ENCODE measurements at places on chromosomes 2 and 18.

GRCh38 chr2:215668378-215668775 is 232.5 kb upstream of the FN1 start:
- DNase-seq, result peak; percentile 40

GRCh38 chr2:127623388-127624319 is 22.3 kb upstream of the GPR17 start:
- DNase-seq, result peak; percentile 23

DNA sequence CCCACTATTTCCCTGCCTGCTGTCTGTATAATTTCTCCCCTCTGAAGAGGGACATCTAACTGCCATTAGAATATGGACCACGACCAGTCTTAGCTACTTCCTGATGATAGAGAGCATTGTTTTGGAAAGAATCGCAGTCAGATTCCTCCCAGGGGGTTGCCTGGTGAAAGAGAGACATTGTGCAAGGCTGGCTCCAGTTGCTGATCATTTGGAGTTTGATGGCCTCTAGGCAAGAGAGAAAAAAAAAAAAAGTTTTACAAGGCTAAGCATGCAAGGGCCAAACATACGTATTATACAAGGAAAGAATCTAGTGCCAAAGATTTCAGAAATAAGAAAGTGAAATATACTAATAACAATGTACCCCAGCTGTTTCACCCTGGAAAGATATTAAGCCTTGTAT is 182.2 kb downstream of the CMPK2 start:
- no peak for DNase-seq

GRCh38 chr2:173815772-173816171 is 149.4 kb downstream of the SP3 start:
- peak; percentile 7 for DNase-seq

DNA sequence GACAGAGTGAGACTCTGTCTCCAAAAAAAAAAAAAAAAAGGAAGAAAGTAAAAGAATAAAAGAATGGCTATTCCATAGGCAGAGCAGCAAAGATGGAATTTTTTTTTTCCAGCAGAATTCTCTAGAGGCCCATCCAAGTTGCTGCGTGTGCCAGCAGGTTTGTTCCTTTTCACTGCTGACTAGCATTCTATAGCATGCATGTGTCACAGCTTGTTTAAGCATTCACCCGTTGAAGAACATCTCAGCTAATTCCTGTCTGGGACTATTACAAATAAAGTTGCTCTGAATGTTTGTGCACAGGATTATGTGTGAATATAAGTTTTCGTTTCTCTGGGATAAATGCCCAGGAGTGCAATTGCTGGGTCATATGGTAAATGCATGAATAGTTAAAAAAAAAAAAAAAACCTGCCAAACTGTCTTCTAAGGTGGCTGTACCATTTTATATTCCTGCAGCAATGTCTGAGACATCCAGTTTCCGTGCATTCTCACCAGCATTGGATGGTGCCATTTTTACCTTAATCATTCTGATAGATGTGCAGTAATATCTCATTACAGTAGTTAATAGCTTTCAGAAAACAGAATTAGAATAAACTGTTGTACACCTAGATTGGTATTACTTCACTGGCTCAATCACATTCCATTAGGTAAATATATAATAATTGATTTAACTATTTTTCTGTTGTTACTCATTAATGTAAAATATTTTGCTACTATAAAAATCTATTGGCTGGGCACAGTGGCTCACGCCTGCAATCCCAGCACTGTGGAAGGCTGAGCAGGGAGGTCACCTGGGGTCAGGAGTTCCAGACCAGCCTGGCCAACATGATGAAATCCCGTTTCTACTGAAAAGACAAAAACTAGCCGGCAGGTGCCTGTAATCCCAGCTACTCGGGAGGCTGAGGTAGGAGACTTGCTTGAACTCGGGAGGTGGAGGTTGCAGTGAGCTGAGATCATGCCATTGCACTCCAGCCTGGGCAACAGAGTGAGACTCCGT is 47.5 kb upstream of the ASAP2 start:
- no peak for DNase-seq

- no peak for DNase-seq
Measured at GRCh38 chr18:44673256-44673880, 7.3 kb upstream of the SETBP1 start.

- no peak for DNase-seq
Measured at GRCh38 chr2:231680285-231680991, 27.9 kb upstream of the PTMA start.

- no peak for DNase-seq
Measured at GRCh38 chr2:238738917-238739316, 109.0 kb upstream of the TWIST2 start.

DNA sequence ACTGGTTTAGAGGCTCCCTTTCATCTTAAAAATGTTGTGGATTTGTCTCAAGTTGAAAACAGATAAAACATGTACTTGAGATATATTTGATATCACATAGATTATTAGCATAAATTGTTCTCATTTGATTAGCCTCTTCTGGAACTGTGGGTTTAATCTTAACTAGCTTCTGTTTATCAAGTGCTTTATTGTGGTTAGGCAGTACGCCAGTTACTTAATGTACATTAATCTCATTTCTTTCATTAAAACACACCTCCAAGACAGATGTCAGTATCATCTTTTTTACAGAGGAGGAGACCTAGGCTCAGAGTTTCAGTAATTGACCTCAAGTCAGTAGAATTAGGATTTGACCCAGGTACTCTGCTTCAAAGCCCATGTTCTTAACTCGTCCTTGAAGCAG is 21.8 kb downstream of the SFTPB start:
- no peak for DNase-seq

DNA sequence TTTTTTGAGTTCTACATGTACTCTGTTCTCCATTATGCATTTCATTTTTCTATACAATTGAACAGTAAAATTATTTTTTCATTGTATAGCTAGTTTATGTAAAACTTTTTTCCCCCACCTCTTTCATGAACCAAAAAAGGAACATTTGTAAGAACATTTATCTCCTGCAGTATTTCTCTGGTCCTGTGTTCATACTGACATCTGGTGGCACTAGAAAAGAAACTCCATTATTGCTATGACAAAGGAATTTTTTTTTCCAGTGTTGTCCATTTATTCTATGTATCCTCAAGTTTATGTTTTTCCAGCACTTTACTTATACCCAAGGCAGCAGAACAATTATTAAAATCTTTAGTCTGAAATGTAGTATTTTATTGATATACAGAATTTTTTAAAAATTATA is 27.4 kb upstream of the CHAC2 start:
- DNase-seq, result peak; percentile 37

- DNase-seq, result no peak
Measured at GRCh38 chr2:10026940-10027569, 16.3 kb upstream of the KLF11 start.

- no peak for DNase-seq
Measured at GRCh38 chr2:119723186-119723585, 36.5 kb upstream of the PTPN4 start.

GRCh38 chr2:122610948-122611609 is 855.6 kb downstream of the TSN start:
- DNase-seq, result no peak

DNA sequence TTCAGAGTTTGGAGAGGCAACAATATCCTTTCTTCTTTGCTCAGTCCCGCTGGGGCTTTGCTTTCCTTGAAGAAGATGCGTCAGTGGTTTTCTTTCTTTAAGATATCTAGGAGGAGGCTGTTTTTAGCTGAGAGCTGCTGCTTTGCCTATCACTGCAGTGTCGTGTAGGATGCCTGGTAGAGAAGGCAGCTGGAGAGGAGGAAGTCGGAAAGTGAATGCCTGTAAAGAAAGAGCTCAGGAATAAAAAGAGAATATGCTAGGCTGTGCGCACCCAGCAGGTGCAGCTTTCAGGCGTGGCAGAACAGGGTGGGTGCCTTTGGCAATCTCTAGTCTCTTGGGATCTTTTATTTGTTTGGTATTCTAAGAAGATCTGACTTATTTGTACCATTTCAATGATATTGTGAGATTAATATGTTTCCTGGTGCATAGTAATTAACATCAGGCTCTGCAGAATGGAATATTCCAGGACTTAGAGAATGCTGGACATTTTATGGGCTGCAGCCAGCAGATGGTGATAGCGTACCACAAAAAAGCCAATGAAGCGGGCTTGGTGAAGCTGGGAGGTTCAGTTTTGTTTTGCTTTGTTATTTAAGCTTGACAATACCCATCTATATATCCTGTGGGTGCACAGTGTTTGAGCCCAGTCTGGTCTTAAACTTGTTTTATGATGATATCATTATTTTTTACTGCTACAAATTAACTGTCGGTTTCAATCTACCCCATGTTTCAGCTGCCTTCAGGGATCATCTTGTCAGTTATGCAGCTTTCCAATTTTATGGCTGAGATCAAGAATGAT is 34.9 kb downstream of the CAVIN2 start:
- peak; percentile 54 for DNase-seq

GRCh38 chr2:73582364-73582763 is 59.9 kb downstream of the NAT8 start:
- DNase-seq, result no peak

- no peak for DNase-seq
Measured at GRCh38 chr2:109336296-109336695, 207.3 kb downstream of the SH3RF3 start.

DNA sequence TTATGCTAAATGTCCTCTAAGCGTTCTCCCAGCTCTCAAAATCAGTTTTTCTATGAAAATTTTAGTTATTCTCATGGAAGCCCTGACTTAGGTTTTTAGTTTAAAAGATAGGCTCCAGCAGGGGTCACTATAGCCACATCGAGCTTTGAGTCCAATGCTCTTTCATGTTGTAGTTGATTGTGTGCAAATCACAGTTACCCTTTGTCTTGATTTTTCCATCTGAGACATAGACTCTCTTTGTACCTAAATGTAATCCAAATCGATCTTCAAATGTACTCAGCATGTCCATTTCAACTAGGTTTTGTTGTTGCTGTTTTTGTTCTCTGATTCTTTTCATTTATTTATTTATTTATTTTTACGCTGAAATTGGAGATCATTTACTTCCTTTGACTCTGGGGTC is 26.4 kb upstream of the MSTN start:
- peak; percentile 69 for DNase-seq

GRCh38 chr2:24955232-24955631 is 16.5 kb downstream of the DNAJC27 start:
- no peak for DNase-seq

DNA sequence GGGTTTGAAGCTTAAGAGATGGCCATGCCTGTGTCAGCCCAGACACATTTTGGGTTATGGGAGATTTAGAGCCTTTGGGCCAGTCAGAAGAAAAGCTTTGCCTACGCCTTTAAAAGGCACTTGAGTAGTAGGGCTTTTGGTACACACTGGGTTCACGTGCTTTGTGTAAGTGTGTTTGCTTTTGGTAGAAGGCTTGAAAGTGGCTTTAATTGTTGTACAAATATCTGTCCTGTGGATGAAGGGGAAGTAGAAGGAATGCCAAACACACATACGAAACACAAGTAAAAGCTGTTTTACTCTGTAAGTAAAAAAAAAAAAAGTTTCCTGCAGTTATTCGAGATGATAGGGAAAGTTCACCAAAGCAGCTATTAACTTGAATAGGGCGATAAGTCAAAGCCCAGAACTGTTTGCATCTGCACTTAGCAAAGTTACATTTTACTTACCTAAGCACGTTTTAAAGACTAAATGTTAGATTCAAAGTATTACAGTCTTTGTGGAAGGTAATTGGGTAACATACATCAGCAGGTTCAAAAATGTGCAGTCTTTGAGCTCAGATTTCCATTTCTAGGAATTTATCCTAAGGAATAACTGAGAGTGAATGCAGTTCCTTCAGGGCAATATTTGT is 75.4 kb downstream of the STK25 start:
- no peak for DNase-seq

GRCh38 chr2:219698748-219699439 is 71.5 kb downstream of the SLC4A3 start:
- no peak for DNase-seq

GRCh38 chr2:168137510-168138180 is 109.8 kb downstream of the STK39 start:
- DNase-seq, result no peak

- no peak for DNase-seq
Measured at GRCh38 chr2:168090366-168091135, 156.8 kb downstream of the STK39 start.

DNA sequence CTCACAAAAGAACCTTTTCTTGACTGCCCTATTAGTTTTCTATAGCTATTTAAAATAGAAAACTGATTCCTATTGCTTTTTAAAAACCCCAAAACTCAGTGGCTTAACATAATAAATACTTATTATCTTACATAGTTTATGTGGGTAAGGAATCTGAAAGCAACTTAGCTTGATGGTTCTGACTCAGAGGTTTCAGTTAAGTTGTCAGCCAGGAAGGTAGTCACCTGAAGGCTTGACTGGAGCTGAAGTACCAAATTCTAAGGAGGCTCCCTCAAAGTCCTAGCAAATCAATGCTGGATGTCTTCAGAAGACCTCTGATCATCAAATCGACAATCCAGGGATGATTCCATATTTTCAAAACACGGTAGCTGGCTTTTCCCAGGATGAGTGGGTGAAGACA is 546.6 kb upstream of the CDH2 start:
- DNase-seq, result no peak

- peak; percentile 24 for DNase-seq
Measured at GRCh38 chr2:156455361-156455975, 19.3 kb downstream of the GPD2 start.

GRCh38 chr2:238632181-238633060 is 205.7 kb downstream of the ASB1 start:
- no peak for DNase-seq

- no peak for DNase-seq
Measured at GRCh38 chr2:205267323-205267722, 415.0 kb upstream of the NRP2 start.

DNA sequence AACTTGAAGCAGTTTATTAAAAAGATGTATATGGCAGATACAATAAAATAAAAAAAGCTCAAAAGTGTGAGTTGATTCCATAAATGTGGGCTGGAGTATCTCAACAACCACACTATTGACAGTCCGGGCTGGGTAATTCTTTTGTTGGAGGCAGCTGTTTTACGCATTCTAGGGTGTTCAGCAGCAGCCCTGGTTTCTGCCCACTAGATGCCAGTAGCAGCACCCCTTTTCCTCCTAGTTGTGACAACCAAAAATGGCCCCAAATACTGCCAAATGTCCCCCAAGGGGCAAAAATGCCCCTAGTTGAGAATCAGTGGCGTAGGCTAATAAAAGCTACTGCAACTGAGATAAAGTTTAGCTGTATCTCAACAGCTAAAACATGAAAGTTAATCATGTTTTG is 44.8 kb downstream of the CHMP3 start:
- no peak for DNase-seq

GRCh38 chr2:28366496-28367282 is 26.0 kb upstream of the FOSL2 start:
- peak; percentile 93 for DNase-seq

GRCh38 chr2:85310330-85310729 is 17.5 kb downstream of the TGOLN2 start:
- DNase-seq, result no peak

DNA sequence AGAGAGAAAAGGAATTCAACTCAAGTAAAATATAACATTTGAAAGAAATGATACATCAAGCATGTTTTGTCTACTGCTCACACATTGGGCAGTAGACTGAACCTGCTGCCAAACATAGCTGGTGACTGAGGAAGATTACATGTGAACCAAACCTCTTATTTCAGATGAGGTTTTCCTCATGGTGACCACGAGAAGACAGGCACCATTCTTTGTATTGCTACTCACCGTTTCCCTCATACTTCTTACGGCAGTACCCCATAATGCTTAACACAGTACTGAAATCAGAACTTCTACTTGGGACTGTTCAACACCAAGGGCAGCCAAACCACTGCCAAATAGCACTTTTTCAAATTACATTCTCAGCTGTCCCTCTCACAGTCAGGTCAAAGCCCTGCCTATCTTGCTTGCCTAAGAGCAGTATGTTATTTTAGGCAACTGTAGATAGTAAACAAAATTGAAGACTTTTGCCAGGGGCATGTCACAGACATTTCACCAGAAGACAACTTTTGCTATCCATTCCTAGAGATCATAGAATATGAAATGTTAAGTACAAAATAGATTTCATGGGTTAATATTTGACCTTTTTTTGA is 167.1 kb upstream of the DOK6 start:
- DNase-seq, result no peak

All from amniotic epithelial cell (primary cell).